ENCODE measurements at places on chromosomes 1 and 21.

DNA sequence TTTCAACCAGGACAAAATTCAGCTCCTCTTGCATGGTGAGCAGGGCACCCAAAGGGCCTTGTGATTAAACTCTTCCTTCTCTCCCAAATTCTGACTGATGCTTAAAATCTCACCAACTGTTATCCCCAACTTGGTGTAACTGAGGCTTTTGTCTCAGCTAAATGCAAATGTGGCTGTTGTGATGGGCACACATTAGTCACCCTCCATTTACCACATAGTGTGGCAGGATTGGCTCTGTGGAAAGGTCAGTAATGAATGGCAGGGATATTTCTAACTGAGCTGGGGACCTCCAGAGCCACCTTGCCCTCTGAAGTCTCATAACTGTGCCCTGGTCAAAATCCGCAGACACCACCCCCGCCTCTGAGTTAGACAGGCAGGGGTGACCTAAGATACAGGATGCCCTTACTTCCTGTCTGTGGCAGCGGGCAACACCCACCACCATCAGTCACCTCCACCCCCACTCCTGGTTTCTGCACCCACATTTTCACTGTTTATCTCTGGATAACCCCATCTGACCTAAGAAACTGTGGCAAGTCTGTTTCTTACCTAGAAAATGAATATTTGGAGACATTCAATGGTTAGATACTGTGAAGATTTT lies 25.4 kb upstream of the RGS16 start:
- no peak for DNase-seq

DNA sequence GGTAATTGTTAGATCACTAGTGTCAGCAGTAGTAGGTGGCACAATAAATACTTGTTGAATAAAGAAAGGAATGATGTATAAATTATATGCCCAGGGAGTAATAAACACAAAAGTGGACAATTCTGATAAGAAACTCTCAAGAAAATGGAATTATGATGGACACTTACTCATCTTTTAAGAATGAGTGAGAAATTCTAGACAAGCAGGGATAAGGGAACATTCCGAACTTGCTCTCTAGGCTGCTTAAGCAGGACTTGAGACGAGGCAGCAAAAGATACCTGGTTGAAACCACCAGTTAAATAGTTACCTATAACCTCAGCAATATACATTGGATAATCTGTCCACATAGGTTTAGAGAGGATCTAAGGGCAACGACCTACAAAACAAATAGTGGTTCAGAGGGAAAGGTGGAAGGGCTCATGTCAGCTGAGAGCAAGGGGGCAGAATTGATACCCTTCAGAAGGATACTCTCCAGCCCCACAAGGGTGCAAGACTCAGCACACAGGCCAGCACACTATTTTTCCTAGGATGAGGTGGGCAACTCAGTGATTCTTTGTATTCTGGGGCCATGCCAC lies 46.3 kb downstream of the XCL2 start:
- DNase-seq = no peak

- DNase-seq = no peak
Measured at GRCh38 chr21:41011098-41011731, 156.7 kb upstream of the BACE2 start.

GRCh38 chr1:246726881-246727280 lies 2.7 kb downstream of the SCCPDH start:
- no peak for DNase-seq

GRCh38 chr1:22077728-22078127 lies 25.2 kb downstream of the CDC42 start:
- peak; percentile 51 for DNase-seq
